ENCODE measurements at places on chromosomes 4 and X.

- DNase-seq, result no peak
Observed at GRCh38 chr4:173333658-173334084, 487 bp downstream of the HMGB2 start.

DNA sequence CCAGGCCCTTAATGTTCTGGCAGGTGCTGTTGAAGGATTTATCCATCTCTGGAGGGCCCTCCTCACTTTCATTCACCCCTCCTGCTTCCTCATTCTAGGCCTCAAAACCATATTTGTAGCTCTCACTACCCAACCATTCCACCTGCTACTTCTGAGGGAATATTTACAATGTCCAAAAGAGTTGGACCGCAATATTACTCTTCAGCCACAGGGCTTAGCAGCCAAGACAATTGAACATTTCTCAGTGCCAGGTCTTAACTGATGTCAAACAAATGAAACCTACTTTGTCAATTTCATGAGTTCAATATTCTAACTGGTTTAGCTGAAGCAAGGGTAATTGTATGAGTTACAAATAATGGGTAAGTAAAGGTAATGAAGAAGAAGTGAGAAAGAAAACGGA, 113.2 kb downstream of the ENOX2 start:
- no peak for DNase-seq

DNA sequence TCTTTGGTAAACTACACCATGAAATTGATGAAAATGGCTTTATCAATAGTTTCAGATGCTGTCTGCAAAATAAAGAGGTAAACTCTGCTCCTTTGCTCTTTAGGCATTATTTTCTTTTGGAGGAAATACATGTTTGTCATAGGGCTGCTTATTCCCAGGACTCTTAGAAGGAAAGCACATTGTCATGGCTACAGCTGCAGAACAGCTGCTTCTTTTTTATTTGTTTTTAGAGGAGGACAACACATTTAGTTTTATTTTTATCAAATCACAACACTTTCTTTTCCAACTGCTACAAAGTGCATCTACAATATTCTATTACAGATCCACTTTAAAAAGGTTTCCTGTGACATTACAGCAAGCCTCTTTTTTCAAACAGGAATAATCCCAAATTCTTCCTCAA, 12.7 kb upstream of the HPF1 start:
- no peak for DNase-seq

DNA sequence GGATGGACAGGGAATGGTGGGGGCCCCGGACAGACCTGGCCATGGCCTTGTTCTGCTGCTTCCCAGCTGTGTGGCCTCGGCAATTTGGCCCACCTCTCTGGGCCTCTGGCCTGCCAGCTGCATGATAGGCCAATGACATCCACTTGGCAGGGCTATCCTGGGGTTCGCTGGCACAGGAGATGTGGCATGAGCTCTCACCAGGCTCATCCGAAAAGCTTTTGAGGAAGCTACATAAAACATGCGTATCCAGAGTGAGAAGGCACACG, 18.1 kb downstream of the SH3TC1 start:
- no peak for DNase-seq

- DNase-seq, result no peak
Observed at GRCh38 chr4:3342182-3342854, 49.5 kb downstream of the RGS12 start.

Measured in RCC 7860 (cell line).